ENCODE measurements at places on chromosomes 3 and 15.

DNA sequence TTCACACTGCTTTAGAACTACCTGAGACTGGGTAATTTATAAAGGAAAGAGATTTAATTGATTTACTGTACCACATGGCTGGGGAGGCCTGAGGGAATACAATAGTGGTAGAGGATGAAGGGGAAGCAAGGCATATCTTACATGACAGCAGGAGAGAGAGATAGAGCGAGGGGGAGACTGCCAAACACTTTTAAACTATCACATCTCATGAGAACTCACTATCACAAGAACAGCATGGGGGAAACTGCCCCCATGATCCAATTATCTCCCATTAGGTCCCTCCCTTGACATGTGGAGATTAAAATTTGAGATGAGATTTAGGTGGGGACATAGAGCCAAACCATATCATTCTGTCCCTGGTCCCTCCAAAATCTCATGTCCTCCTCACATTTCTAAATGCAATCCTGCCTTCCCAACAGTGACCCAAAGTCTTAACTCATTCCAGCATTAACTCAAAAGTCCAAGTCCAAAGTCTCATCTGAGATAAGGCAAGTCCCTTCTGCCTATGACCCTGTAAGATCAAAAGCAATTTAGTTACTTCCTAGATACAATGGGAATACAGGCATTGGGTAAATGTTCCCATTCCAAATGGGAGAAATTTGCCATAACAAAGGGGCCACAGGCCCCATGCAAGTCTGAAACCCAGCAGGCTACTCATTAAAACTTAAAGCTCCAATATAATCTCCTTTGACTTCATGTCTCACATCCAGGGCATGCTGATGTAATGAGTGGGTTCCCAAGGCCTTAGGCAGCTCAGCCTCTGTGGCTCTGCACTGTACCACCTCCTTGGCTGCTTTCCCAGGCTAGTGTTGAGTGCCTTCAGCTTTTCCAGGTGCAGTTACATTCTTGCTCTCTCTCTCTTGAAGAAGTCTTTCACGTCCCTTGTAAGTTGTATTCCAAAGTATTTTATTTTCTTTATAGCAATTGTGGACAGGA is 481.7 kb upstream of the TGFBR2 start:
- DNase-seq, result no peak

- no peak for DNase-seq
Measured at GRCh38 chr3:172321035-172321434, 127.2 kb downstream of the GHSR start.

DNA sequence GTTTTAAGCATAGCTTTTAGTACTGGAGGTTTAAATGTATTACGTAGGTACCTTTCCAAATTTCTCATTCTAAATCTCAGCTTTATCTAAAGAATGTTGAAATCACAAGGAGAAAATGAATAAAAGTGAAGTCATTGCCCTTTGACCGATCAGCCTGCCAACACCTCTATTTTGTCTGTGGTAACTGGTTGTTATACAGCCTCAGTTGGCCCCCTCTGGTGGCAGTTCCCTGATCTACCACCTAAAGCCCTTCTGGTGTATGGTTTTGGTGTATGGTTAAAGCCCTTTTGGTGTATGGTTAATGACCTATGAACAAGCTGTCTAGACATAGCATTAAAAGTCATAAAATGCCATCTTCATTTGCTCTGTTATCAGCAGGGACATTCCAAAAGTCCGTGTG is 378.2 kb upstream of the AZI2 start:
- peak; percentile 8 for DNase-seq

- no peak for DNase-seq
Measured at GRCh38 chr3:38247366-38248035, 18.1 kb upstream of the SLC22A13 start.

- DNase-seq, result no peak
Measured at GRCh38 chr15:29863438-29863837, 41.2 kb upstream of the TJP1 start.

- DNase-seq, result no peak
Measured at GRCh38 chr15:68298882-68299381, 21.4 kb downstream of the FEM1B start.

Data from GM12891 (cell line).